Left hindlimb (tissue), 1 donor: ENCODE measurements at places on chromosomes 1 and 21.

DNA sequence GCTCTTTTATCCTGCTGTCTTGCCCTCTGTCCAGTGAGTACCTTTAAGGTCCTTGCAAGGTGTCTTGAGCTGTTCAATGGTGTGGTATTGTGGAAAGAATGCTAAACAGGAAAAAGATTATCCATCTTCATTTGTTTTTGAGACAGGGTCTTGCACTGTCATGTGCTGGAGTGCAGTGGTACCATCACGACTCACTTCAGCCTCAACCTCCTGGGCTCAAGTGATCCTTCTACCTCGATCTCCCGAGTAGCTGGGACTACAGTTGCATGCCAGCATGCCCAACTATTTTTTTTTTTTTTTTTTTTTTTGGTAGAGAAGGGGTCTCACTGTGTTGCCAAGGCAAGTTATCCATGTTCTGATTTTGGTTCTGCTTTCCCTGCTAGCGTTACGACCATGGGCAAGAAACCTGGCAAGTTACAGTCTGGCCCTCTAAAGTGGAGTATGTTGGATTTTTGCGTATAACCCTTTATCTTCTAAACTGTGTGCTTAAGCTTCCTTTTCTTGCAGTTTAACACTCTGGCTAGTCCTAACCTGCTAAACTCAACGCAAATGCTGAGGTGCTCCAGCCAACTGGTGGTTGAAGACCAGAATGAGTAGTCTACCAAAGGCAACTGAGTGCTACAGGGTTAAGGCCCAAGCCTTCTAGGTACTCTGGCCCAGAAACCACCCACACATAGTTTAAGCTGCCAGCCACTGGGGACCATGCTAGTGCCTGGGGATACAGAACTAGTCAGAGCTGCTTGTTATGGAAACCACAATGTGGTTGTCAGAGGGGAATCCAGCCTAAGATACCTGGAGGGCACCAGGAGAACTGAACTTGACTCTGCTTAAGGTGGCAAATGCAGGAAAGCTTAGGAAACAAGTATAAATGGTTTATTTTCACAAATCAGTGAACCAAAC, 7.9 kb downstream of the RPL11 start:
- no peak for DNase-seq

- DNase-seq, result no peak
These were observed 171.4 kb downstream of the CAMTA1 start for GRCh38 chr1:6956488-6957159.

DNA sequence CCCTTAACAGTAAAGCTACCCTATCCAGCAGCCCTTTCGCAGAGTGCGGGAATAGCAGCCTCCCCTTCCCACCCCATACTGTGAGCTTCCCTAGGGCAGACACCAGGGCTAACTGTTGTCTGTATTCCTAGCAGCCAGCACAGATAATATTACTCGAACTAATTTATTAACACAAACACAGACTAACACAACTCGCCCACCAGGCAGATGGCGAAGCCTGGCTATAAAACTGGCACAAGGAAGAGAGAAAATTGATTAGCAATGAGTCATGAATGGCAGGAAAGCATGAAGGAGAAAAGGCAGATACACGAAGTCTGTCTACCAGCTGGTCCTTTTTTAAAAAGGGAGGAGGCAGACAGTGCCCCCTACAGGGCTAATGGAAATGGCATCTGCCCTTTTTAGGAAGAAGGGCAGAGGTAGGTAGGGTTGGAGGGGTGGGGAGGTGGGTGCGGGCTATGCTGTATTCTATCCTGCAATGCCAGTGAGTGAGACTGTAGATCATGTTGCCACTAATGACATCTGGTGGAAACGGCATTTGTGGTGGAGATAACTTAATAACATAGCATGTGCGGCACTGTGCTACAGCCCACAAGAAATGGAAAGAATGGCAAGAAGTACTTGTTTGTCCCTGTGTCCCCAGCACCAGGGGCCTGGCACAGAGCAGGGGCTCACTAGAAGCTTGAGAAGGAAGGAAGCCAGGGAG, 30.6 kb upstream of the CTPS1 start:
- DNase-seq, result peak; percentile 43

- peak; percentile 92 for DNase-seq
These were observed 29.7 kb downstream of the ENO1 start for GRCh38 chr1:8848663-8849386.

GRCh38 chr1:160127865-160128523, 12.4 kb downstream of the ATP1A2 start:
- DNase-seq, result no peak
